Activated B cell treated with CpG ODN at 0.5 μM for 24 hours (primary cell): ENCODE measurements at places on chromosomes 7 and 10. TPM values are rescaled to one million over a fixed set of nuclear protein-coding genes. Genes with fewer than 3 reads are reported as not detected.

GRCh38 chr10:28300027-28300426 is 2.8 kb downstream of the MPP7 start:
- DNase-seq, result no peak

- no peak for DNase-seq
These were observed 148.5 kb downstream of the ANLN start for GRCh38 chr7:36538126-36538525.

DNA sequence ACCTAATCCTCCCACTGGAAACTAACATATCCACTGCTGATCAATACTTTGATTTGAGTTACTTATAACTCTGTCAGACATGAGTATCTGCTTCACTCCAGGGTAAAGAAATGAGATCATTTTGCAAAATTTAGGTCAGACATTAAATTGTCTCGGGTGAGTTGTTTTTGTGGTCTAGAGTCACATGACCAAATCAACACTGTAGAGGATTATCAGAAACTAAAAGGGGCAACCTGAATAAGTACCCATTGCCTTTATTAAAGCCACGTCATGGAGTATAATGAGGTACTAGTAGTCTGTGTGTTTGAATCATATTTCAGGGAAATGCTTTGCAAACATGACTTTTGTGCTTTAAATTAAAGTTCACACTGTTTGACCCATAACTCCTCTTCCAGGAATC is 107.7 kb upstream of the ADO start:
- DNase-seq, result no peak

DNA sequence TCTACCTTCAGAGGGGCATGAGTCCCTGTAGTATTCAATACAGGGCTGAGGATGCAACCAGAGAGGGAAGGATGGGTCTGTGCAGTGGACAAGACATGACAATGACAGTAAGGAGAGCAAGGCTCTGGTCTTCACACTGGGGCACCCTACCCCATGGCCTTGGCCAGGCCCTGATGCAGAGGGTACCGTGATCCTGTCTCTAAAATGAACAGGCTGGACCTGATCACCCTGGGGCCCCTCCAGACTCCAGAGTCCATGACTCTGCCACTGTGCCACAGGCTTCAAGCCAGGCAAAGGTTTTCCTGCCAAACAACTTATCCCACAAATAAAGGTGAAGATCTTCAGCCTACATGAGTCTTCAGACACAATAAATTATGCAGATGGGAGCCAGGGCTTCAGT is 4.9 kb downstream of the MAT1A start:
- no peak for DNase-seq

- no peak for DNase-seq
These were observed 44.5 kb downstream of the ICA1 start for GRCh38 chr7:8217200-8218068.

DNA sequence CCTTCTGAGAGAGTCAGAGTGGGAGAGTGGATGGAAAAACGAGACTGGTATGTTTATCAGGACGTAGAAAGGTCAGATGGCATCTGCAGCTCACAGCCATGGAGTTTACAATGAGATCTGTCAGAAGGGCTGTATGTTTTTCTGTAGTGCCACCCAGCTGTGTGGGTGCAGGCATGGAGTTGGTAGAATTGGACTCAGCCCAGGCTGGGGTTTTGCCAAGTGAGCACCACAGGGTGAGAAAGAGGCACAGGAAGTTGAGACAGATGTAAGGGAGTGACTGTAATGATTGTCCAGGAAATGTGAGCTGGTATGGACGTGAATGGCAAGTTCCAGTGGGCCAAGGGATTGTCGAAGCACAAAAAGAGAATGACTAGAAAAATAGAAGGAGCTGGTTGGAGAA is 9.1 kb upstream of the ZYX start:
- DNase-seq, result no peak

PRR15 gene
- total RNA-seq, result not detected in 2 replicates

HOXA2 gene
- not detected in 2 replicates for total RNA-seq
